Stimulated activated CD8-positive, alpha-beta memory T cell treated with anti-CD3 and anti-CD28 coated beads, Interleukin-7, amount 100 ng/mL, for 1 hour (primary cell): ENCODE measurements at places on chromosomes 6 and 20.

- no peak for DNase-seq
Measured at GRCh38 chr6:29938746-29939508, 3.4 kb upstream of the HLA-A start.

- DNase-seq, result no peak
Measured at GRCh38 chr6:8278562-8278961, 156.8 kb downstream of the SLC35B3 start.

DNA sequence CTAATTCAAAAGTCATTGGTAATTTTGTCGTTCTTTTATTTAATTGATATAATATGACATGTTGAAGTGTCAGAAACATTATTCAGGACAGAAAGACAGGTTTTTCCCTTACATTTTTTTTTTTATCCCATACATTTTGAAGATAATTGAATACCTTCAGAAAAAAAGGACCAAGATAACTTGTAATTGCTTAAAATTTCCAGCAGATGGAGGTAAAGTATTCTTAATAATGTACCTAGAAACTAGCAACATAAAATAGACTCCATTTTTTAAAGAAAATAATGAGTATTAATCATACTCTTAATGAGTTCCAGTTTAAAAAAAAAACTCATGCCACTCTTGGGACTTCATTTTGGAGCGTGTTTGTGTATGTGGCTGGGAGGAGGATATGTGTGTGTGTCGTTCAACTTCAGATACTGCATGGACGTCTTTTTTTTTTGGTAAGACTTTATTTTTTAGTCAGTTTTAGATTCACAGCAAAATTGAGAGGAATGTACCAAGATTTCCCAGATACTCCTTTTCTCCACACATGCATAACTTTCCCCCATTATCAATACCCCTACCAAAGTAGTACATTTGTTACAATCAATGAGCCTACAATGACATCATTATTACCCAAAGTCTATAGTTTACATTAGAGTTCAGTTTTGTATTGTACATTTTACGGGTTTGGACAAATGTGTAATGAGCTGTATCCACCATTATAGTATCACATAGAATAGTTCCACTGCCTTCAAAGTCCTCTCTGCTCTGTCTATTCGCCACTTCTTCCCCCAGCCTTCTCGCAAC lies 79.4 kb downstream of the ROS1 start:
- DNase-seq, result no peak

GRCh38 chr6:41685641-41686380 lies 47.5 kb downstream of the MDFI start:
- DNase-seq, result no peak

DNA sequence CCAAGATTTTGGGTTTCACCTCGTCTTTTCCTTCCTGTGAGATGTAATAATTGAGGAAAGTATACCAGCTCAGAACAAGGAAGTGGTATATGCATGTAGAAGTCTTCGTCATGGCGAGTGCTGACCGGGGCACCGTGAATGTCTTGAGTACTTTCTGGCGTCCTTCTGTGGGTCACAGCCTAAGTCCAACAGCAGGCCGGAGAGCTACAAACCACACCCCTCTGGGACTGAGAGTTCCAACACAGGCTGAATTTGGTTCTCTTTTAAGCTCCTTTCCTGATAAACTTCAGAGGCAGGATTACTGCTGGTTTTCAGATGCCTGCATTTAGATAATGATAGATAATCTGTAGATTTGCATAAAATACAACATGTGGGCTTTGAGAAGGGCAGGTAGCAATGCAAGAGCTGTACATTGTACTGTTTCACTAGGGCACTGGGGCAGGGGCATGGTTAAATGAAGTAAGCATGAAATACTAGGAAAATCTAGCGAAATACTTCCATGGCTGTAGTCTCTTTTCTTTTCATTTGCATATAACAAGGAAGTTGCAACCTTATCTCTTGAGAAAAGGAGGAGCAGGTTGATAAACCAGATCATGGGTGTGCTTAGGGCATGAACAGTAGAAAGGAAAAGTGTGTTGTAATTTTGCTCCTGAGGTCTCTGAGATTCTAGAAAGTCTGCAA lies at the start of gene ADTRP:
Gene ADTRP (minus strand): TSS at position 156 of the 681 bp plus-strand sequence. CDS start 44 bp downstream, at position 112.
- no peak for DNase-seq

DNA sequence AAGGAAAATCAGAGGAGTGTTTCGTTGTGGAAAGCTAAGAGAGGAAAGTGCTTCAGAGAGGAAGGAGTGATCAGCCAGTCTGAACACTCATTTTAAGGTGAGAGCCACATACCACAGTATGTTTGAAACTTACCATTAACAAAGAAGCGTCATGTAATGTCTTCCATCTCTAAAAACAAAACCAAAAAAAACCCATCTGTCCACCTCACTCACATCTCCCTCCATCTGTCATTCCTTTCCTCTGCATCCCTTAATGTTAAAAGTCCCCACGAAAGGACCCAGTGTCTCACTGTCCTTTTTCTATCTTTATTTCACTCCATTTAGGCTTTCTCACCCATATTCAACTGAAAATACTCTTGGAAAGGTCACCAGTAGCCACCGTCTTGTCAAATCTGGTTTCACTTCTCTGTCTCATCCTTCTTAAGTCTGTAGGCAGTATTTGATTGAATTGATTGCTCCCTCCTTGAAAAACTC lies 59.4 kb upstream of the GNRH2 start:
- no peak for DNase-seq

DNA sequence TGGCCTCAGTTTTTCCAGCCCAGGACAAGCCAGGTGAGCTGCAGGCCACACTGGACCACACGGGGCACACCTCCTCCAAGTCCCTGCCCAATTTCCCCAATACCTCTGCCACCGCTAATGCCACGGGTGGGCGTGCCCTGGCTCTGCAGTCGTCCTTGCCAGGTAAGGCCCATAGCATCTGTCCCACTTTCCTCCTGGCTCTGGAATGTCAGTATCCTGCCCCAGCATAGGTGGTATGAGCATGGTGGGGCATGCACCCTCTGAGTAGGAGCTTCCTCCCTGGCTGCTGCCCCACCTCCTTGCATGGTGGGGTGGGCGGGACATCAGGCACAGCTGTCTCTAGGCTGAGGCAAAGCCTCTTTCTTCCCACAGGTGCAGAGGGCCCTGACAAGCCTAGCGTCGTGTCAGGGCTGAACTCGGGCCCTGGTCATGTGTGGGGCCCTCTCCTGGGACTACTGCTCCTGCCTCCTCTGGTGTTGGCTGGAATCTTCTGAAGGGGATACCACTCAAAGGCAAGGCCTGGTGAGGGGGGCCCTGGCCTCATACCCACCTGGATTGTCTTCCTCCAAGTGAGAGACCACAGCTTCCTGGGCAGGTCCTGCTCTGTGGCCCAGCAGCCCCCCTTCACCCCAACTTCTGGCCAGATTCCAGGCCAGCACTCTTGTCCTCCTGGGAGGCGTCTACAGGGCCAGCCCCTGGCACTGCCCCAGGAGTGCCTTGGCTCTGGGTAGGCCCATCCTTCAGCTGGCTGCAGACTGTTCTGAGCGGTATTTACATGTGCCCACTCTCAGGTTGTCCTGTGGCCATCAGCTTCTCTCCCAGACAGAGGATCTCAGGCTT lies 9.1 kb downstream of the PI16 start:
- DNase-seq, result no peak

DNA sequence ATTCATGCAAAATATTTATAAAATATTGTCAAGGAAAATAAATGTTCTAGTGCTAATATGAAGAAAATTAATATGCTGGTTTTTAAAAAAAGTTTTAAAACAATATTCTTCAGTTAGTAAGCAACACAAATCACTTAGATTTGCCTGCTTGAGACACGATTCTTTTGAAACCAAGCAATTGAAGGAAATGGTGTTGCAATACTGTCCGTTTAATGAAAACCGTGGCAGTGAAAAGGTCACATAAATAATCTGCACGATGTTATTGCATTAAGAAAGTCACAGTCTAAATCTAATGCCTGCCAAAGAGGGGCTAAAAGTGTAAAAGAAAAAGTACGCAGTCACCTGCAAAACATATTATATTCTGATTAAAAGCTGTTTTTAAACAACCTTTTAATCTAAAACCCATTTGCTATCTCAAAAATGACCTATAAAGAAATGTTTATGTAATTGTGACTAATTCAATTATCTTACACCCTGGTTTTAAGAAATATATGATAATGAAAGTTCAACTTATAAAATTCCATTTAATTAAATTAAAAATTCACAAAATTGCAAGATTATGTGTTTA lies 143.0 kb downstream of the GMDS start:
- DNase-seq, result no peak

- DNase-seq, result no peak
Measured at GRCh38 chr6:156427345-156427744, 349.8 kb upstream of the ARID1B start.

GRCh38 chr6:108541843-108542759 lies 18.6 kb upstream of the FOXO3 start:
- DNase-seq, result peak; percentile 29

- DNase-seq, result no peak
Measured at GRCh38 chr6:99514089-99514488, 1.1 kb downstream of the USP45 start.
